SK-N-DZ (cell line): ENCODE measurements at places on chromosomes 4 and X.

DNA sequence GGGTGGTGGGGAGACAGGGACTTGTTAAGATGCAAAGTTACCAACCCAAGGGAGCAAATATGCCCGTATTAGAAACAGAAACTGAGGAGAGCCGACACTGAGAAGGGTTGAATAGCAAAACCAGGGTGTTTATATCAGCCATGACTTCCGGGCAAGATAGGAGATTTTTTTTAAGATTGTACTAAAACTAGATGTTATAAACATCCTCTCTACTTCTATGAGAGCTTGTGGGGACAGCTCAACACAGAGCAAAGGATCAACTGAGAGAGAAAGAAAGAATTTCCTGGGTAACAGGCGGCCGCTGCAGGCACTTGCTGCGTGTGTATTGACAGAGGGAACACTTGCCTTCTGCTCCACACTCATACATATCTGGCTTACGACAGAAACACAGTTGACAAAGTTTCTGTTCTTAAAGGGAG is 49.1 kb upstream of the FBXW7 start:
- DNase-seq: no peak

- DNase-seq: peak; percentile 49
Observed at GRCh38 chr4:107183155-107183774, 147.2 kb upstream of the DKK2 start.

- no peak for DNase-seq
Observed at GRCh38 chr4:33566649-33567048, 2677.7 kb downstream of the ARAP2 start.

DNA sequence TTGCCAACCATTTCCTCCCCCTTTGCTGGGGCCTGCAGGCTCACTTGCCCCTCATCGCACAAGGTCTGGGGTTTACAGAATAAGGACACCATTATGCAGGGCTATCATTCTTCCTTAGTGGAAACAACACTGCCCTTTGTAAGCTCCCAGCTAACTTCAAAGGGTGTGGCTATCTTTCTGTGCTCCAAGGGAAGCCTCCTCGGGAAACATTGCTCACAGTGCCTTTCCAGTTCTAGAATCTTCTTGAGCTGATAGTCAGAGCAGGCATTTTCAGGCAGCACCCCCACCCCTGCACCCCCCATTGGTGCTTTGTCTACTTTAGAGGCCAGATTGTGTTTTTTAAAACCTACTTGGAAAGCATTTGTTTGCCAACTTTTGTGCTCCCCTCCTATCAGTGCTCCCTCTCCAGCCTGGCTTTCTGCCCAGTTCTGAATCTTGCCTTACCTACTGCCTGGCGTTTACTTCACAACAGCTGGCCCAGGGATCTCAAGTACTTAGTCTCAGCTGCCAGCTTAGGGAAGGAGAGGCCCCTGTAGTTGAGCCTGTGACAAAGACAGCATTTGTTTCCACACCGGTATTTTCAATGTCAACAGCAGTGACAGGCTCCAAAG is 53.5 kb downstream of the PLAC1 start:
- no peak for DNase-seq

- no peak for DNase-seq
Observed at GRCh38 chrX:87515836-87516235, 1.8 kb upstream of the KLHL4 start.

GRCh38 chr4:15765910-15766697 is 12.0 kb upstream of the CD38 start:
- no peak for DNase-seq

DNA sequence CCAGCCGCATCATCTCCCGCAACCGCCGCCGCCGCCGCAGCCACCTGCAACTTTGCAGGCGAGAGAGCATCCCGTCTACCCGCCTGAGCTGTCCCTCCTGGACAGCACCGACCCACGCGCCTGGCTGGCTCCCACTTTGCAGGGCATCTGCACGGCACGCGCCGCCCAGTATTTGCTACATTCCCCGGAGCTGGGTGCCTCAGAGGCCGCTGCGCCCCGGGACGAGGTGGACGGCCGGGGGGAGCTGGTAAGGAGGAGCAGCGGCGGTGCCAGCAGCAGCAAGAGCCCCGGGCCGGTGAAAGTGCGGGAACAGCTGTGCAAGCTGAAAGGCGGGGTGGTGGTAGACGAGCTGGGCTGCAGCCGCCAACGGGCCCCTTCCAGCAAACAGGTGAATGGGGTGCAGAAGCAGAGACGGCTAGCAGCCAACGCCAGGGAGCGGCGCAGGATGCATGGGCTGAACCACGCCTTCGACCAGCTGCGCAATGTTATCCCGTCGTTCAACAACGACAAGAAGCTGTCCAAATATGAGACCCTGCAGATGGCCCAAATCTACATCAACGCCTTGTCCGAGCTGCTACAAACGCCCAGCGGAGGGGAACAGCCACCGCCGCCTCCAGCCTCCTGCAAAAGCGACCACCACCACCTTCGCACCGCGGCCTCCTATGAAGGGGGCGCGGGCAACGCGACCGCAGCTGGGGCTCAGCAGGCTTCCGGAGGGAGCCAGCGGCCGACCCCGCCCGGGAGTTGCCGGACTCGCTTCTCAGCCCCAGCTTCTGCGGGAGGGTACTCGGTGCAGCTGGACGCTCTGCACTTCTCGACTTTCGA is 654 bp downstream of the ATOH1 start:
- peak; percentile 20 for DNase-seq

DNA sequence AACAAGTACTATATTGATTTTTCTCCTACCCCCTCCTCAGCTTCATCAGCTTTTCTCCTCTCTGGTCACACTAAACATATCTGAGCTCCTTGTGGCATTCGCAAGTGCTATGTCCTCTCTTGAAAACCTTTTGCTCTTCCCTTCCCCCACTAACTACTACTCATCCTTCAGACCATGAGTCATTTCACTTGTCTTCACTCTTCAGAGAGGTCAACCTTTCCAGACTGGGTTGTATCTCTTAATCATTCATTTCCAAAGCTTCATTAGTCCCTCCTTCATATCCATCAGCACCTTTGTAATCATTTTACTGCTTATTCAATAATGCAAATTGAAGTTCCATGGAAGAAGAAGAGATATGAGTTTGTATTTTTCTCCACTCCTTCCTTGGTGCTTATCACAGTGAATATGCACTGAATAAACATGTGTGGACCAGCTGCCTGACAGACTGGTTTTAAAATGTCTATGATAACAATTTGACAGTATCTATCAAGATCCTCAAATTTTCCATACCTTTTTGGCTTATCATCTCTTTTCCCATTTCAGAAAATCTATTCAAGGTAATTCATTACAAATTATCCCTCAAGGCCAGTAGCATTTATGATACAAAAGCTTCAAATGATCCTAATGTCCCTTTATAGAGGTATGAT is 28.4 kb downstream of the DDX60L start:
- no peak for DNase-seq

- DNase-seq: no peak
Observed at GRCh38 chr4:6560416-6561172, 14.4 kb upstream of the MAN2B2 start.

GRCh38 chrX:20421275-20421674 is 154.6 kb upstream of the RPS6KA3 start:
- DNase-seq: no peak
